ENCODE measurements at places on chromosomes 6 and 20. TPM values are rescaled to one million over a fixed set of nuclear protein-coding genes. Genes with fewer than 3 reads are reported as not detected.

RSPO3 gene
- not detected for polyA plus RNA-seq

DNA sequence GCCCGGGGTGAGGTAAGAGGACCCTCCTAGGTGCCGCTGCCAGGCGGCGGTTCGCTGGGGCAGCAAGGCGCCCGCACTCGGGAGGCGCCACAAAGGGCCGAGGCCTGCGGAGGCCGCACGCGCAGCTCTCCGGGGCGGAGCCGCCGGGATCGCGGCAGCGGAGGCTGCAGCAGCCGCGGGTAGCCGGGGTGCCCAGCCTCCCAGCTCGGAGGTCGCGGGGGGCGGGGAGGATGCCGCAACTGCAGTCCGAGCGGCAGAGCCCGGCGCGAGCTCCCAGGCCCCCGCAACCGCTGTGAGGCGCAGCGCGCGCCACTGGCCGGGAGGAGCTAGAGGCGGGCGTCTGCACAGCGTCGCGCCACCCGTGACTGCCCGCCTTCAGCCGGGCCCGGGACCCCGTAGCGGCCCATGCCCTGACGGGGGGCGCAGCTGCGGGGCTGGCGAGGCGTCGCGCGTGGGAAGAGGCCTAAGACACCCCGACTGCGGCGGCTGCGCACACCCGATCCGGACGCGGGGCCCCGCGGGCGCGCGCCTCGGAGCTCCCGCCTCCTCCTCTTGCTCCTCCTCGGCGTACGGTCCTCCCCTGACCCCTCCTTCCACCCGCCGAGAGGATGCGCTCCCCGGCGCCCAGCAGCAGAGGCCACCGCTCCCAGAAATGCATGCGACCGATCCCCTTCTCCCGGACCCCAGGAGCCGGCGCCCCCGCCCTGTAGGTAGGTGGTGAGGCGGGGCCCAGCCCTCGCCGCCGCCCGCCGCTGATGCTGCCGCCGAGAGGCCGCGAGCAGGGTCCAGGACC is at the start of gene NCOA7:
Gene NCOA7, plus strand, starts transcription at position 603 of the 793 bp plus-strand sequence. CDS start 24,395 bp downstream, outside the sequence.
- H3K27me3 ChIP-seq = no peaks in the 10 kb centered on the region
- H3K36me3 ChIP-seq = no peaks in the 10 kb centered on the region
- peak; percentile 72 for DNase-seq
- peak within 1 kb of the TSS; percentile 81 for H3K27ac ChIP-seq
- H3K4me3 ChIP-seq = peak within 1 kb of the TSS; percentile 94
- peaks cover 23% of the 10 kb centered on the region for H3K4me1 ChIP-seq

DNA sequence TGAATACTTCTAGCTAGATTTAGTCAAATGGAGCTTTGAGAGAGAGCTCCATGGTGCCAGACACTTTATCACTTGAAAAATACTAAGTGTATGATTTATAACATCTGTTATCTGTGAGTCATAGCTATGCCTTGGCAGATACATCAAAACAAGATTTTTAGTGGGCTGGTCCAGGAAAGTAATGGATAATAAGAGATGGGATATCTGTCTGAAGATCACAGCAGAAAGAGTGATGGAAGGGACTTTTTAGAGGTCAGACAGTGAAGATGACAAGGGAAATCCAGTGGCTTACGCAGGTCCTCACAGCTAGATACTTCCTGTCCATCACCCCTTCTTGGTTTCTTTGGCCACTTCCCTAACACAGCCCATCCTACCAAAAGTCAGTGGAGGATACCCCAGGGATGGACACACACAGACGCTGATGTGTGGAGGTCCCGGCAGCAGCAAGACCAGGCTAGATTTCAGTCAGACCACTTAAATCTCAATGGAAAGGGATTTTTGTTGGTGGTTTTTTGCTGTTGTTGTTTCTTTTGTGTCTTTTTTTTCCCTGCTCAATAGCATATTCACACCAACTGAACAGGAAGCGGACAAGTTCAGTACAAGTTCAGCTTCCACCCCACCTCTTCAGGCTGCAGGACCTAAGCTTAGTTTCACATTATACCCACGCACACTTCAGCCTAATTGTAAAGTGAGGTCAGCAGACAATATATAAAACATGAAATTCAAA is 209.3 kb downstream of the ALDH8A1 start:
- H3K36me3 ChIP-seq = no peaks in the 10 kb centered on the region
- H3K4me1 ChIP-seq = no peaks in the 10 kb centered on the region
- H3K27me3 ChIP-seq = no peaks in the 10 kb centered on the region
- no peak overlapping the region for H3K4me3 ChIP-seq

GRCh38 chr6:9620263-9620662 is 794.6 kb downstream of the TFAP2A start:
- no peak overlapping the region for H3K4me3 ChIP-seq
- no peak for DNase-seq
- H3K27me3 ChIP-seq = no peaks in the 10 kb centered on the region
- H3K27ac ChIP-seq = no peak overlapping the region
- H3K36me3 ChIP-seq = no peaks in the 10 kb centered on the region
- H3K4me1 ChIP-seq = no peaks in the 10 kb centered on the region

Data from naive B cell (primary cell).